Stimulated activated CD4-positive, alpha-beta T cell treated with anti-CD3 and anti-CD28 coated beads, Interleukin-1b, Interleukin-23, amount 100 ng/mL, for 24 hours (primary cell): ENCODE measurements at places on chromosomes 13 and 19.

- DNase-seq, result no peak
Observed at GRCh38 chr19:2179095-2179494, 15.4 kb downstream of the DOT1L start.

DNA sequence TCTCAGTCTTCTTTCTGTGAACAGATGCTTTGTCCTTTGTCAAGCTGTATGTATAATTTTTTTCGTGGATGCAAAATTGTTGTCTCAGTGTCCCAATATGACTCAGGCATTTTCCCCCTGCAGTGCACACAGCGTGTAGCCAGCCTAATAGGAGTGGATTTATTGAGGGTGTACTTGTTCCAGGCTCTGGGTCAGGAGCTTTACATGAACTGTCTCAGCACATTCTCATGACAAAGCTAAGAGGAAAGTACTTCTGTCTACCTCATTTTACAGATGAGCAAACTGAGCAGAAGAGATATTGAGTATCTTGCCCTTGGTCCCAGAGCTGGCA is 50.8 kb downstream of the STK24 start:
- no peak for DNase-seq

GRCh38 chr19:52533901-52534300 is 6.4 kb downstream of the ZNF808 start:
- DNase-seq, result no peak

DNA sequence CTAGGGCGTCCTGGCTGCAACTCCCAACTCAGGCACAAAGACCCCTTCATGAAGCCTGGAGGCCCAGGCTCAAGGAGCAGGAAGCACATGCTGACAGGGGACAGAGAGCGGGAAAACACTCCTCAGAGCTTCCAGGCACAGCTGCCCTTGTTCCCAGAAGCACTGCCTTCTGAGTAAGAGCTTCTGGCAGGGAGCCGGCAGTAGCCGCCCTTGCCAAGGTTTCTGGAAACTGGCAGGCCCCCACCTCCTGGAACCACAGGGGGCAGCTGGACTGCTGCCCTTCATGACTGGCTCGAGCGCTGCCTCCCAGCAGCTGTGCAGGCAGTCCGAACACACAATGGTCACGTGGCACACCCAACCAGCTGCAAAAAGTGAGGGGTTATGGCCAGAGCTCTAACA is 33.6 kb upstream of the EPHX3 start:
- no peak for DNase-seq

GRCh38 chr13:38943231-38943630 is 47.4 kb downstream of the STOML3 start:
- no peak for DNase-seq

GRCh38 chr13:100484702-100485101 is 103.9 kb downstream of the GGACT start:
- DNase-seq, result no peak

DNA sequence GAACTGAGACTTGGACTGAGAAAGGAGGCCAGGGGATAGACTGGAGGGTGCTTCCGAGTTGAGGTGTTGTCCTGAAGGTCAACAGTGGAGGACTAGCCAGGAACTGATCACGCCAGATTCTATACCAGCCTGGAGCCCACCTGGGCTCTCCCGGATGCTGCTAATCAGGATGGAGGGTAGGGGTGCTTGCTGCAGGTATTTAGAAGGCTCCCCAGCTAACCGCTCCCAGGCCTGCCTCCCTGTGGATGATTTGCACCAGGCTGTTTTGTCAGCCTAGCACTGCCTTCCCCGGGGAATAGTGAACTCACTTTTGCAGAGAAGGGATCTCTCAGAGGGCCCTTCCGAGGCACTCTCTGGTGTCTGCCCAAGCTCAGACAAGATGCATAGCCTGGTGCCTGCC is 60.5 kb upstream of the KCTD15 start:
- no peak for DNase-seq

DNA sequence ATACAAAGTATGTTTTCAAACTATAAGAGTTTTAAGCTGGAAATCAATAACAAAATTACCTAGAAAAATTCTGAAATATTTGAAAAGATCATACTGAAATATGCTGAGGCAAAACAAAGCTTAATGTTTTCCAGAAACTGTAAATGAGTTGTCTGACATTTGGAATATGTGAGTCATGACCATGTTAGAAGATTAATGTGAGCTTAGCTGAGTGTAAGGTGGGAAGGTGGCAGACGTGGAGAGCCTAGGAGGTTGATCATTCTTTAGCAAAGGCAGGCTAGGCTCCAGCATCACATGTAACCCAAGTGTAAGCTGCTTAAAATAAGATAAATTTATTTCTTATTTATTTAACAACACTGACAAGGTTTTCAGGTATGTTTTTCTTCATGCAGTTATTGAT is 2086.1 kb upstream of the PCDH20 start:
- DNase-seq, result no peak

DNA sequence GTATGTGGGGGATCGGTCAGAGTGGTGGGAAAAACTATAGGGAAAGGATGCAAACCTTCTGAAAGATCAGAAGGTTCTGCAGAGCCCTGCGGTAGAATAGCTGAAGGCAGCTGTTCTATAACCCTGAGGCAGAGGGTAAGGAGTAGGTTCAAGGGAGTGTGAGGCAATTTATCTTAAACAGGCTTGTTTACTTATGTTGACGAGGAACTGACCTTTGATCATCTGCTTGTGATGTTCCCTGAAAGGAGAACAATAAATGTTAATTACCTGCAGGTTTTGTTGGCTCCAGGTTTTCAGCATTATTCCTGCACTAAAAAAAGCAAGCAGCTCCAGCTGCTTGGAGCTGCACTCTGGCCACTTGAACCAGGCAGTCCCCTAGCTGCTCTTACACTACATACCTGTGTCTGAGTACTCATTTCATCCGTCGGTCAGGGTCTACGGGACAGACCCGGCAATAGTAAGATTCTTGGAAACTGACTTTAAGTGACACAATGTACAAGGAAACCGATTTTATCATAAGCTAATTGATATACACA is 202.1 kb downstream of the TBC1D4 start:
- no peak for DNase-seq

- DNase-seq, result no peak
Observed at GRCh38 chr13:100068133-100068931, 20.6 kb upstream of the PCCA start.

DNA sequence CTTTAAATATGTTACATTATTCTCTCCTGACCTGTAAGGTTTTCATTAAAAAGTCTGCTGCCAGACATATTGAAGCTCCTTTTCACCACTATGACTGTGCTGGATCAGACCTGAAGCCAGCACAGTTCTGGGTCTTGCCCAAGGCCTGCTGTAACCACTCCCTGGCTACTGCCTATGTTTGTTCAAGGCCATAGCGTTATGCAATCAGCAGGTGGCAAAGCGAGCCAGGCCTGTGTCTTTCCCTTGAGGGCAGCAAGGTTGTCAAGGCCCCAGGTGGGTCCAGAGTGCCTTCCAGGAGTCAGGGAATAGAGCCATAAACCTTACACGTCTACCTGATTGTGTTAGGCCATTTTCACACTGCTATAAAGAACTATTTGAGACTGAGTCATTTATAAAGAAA is 496.8 kb upstream of the PCDH9 start:
- no peak for DNase-seq

DNA sequence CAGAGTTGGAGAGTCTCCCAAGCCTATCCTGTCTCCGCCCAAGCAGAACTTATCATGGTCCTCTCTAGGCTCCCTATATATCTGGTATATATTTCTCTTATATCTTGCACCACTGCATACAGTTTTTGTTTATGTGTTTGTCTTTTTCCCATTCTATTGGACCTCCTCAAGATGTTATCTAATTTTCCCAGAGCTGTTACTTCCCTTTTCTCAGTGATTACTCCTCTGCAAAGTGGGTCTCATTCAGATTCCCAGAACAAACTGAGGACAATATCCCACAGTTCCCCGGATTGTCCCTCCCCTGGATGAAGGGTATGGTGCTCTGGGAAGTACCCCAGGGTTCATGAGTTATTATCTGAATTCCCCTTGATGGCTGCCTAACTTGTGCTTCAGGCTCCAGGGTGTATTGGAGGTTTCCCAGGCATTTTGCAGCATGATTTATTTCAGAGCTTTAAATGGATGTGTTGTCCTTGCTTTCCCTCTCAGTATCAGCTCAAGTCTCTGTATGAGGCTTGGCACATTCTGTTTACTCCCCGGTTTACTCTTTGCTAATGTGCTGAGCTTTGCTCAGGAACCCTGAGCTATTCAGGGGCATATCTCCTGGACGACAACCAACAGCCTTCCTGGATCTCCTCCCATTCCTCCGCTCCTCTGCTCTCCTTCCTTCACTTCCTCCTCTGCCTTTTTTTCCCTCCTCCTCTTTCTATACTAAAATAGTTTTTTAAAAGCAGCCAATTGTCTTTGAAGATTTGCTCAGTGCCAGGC is 329.3 kb downstream of the SPRY2 start:
- no peak for DNase-seq

- DNase-seq, result no peak
Observed at GRCh38 chr19:4866595-4867424, 657 bp downstream of the PLIN3 start.

DNA sequence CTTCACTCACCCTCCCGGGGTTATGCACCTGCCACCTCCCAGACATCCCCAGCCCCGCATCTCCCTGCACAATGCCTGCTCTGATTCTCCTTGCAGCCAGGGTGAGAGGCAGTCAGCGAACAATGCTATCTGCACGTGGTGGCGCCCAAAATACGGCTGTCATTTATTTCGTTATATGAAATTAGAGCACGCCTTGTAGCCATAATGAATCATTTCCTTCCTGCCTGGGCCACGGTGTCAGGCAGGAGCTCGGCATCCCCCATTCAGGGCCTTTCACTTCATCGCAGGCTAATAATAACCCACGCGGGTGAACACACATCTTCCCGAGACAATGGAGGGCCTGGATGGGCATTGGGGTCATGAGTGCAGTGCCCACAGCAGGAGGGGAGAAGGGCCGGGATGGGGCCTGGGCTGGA is 143.8 kb upstream of the ZNF507 start:
- DNase-seq, result no peak
